ENCODE measurements at places on chromosomes 4 and X.

DNA sequence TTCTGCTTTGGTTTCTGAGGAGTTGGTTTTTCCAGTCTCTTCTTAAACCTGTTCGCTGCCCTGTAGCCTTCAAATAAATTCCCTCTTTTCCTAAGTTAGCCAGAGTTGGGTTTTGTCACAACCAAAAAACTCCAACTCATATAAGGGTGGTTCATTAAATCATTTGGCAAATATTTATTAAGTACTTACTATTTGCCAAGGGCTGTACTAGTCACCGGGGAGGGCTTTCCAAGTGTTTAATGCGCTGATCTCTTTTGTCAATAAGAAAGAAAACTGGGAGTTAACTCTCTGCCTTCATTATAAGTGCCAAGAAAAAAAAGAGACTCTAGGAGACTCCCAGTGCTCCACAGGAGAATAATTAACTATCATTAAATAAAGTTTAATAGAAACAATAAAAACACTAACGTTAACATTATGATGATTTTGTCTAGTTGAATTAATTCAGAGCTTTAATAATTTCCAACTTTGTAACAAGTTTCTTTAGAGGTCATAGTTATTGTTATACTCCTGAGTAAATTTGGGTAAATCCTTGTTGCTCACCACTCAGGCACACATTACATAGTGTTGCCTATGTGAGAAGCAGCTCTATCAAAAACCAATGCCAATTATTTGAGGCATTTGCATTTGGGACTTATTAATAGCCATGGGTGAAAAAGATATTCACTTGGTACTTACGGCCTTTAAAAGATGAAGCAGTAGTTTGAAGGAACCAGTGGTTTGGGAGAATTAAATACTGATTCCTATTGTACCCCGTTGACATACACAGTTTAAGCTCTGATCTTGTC is 122.5 kb upstream of the TEX13D start:
- no peak for DNase-seq

DNA sequence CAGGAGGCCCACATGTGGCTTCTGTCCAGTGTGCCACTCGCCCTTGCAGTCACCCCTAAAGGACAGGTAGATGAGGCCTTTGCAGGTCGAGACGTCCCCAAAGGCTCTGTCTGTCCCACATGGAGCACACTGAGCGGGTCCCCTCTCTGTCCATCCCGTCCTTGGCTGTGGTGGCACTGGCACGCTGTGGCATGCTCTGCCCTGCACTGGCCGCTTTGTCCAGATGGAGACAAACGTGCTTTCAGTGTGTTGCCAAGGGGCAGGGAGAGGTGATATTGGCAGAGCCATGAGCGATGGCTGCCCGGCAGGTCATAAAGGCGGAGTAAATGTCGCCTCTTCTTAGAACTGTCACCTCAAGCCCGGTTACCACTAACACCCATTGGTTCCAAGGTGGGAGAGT is 86.9 kb upstream of the CLDN34 start:
- no peak for DNase-seq

DNA sequence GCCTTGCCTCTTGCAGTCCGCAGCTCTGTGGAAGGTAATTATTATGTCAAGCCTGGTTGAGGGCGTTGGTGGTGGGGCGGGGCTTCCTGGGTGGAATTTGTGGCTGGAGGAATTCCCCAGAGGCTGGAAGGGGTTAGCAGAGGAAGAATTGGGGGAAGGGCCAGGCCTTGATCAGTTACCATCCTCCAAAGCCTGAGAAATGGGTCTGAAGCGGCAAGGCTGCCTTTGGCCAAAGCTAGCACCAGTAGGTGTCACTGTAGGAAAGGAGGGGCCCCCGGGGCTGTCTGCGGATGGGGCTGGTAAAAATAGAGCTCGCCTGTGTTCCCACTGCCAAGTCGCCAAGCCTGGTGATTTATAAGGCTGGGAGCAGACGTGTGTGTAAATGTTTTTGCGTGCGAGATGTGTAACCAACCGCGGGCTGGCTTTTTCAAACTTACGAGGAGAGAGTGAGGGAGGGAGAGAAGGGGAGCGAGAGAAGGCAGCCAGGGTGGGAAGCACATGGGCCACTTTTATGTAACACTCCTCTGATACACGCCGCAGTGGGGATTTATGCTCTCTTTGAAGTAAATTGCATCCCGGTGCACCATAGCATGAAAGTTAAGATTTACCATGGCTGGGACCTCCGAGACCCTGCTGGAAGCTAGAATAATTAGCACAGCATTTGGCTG is 367.0 kb downstream of the BCOR start:
- DNase-seq = peak; percentile 65

DNA sequence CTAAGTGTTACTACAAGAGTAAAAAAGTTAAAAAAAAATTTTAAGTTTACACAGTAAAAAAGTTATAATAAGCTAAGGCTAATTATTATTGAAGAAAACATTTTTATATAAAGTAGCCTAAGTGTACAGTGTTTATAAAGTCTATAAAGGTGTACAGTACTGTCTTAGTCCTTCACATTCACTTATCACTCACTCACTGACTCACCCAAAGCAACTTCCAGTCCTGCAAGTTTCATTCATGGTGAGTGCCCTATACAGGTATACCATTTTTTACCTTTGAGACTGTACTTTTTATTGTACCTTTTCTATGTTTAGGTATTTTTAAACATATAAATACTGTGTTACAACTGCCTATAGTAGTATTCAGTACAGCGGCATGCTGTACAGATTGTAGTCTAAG is 74.2 kb downstream of the TMEM165 start:
- no peak for DNase-seq

GRCh38 chr4:52687696-52688095 is 28.6 kb upstream of the USP46 start:
- no peak for DNase-seq

- no peak for DNase-seq
Measured at GRCh38 chr4:22721204-22721603, 28.5 kb downstream of the GBA3 start.
